ENCODE measurements at places on chromosomes 12 and 14.

DNA sequence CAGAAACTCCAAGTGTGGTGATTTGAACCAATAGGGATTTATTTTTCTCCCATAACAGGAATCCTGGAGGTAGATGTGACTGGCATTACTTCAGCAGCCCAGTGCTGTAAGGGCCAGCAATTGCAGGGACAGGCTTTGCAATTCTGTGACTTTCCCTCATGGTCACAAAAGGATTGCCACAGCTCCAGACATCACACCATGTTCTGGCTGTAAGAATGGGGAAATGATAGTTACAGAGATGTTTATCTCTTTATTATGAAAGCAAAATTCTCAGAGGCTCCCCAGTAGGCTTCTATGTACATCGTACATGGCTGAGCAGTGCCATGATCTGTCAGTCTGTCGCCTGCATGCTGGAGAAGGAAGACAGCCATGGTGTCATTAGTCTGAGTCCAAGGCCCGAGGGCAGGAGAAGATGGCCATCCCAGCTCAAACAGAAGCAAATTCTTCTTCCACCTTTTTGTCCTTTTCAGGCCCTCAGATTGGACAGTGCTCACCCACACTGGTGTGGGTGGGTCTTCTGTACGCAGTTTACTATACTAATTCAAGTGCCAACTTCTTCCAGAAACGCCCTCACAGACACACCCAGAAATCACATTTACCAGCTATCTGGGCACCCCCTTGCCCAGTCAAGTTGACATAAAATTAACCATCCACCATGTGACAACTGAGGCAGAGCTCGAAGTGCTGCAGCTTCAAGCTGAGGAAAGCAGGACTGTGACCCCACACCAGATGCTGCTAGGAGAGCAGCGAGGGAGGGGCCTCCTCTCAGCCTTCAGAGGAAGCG lies 17.2 kb downstream of the ZBTB42 start:
- no peak for DNase-seq

DNA sequence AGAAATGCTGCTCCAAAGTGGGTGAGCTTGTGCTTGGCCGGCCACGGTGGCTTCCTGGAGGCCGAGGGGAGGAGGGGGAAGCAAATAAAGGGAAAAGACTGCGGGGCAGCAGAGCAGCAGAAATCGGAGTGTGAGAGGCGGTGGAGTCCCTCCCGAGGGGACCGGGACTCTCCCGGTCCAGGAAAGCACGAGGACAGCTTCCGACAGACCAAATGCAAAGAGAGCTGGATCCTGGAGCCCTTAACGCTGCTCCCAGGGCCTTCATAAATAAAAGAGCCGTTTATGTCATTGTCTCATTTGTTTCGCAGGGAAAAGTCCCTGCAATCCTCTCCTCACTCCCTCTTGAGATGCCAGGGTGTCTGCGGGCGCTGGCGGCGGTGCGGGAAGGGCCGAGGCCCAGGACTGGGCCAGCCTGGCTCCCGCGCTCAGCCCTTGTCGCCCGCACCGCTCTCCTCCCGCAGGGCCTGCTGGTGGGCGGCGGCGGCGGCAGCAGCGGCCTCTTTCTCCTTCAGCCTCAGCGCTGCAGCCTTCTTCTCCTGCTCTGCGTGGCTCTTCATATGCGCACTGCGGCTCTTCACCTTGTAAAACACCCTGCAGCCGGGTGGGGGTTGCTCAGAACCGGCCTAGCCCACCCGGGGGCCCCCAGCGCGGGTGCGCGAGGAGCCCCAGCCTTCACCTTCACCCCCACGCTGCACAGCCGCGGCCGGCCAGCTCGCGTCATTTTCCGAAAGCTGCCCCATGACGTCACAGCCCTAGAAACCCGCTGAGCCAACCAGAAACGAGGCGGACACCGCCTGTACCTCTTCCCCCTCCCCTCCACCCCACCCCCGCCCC lies 4.5 kb upstream of the PNMA1 start:
- DNase-seq: no peak

- DNase-seq: no peak
Measured at GRCh38 chr14:37278636-37279538, 81.2 kb downstream of the MIPOL1 start.

DNA sequence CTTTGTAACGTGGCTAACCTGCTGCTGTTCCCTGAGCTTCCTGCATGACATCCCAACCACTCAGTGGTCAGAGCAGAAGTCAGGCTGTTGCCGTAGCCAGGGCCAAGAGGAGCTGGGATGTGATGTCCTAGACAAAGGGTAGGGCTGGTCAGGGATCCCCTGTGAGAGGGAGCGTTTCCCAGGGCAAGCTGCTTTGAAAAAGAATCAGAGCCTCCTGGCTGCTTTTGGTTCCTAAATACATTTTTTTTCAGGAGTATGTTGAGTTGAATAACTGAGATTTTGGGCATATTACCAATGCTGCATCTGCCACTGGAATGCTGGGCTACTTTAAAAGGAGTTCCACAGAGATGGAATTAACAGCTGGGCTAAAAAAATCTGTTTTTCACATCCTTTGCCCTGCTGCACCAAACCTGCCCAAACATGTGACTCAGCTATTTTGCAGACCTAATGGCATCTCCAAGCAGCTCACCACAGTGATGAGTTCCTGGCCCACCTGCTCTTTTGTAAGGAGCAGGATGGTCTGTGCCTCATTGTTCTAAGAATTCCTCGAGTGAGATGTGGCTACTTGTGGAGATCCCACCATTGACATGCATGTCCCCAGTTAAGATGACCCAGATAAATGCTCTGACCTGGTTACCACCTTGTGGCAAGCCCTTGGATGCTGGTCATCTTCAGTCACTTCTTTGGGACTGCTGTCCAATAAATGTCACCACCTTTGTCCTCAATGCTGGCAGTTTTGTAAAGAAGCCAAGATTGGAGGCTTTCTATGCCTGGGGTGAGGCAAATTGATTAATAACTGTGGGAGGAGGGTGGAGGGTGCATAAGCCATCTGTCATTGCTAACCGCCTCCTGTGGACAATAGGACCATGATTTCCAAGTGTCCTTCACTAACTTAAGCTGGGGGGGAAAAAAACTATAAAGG lies 24.1 kb downstream of the ANKRD13A start:
- peak; percentile 49 for DNase-seq

- DNase-seq: no peak
Measured at GRCh38 chr12:52910248-52910883, 5.5 kb upstream of the KRT8 start.

DNA sequence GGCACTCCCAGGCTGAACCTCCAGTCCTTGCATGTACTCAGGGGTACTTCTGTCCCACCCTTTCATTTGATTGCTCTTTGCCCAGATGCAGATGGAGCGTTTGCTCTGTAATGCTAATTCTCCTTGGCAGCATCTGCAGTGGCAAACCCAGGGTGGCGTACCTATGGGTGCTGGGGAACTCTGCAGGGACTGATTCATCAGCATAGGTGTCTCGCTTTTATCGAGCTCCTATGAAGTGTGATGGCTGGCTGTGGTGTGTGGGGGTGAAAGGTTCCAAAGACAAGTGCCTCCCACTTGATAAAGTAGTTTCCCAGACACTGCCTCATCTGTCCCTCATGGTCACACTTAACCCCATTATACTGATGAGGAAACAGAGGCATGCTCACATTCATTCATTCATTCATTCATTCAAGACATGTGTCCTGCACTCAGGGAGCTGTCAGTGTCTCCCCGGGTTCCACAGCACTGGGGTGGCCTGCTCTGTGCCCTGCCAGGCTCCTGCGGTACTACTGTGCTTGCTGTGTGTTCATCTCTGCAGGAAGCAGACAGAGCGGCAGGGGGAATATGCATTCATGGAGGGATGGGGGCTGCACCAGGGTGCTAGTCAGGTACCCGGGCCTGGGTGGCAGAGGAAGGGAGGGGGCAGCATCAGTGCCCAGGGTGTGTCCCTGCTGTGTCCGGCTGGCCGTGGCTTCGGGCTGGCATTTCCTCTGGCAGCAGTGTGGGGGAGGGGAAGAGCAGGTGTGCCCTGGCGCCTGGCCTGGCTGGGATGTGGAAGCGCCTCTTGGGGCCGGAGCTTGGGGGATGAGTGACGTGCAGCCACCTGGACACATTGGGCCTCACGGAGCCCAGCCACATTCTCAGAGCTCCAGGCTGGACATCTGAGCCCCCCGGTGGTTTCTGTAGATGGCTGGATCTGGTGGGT lies 110.9 kb downstream of the TSPAN9 start:
- DNase-seq: no peak

Data from AG09319 (cell line).